Stimulated activated CD8-positive, alpha-beta memory T cell treated with anti-CD3 and anti-CD28 coated beads, Interleukin-12 subunit alpha, Interleukin-12 subunit beta, amount 100 ng/mL, for 1 hour (primary cell): ENCODE measurements at places on chromosomes 13 and 19.

- peak; percentile 28 for DNase-seq
These were observed 671 bp downstream of the ZDHHC20 start for GRCh38 chr13:21458451-21458812.

DNA sequence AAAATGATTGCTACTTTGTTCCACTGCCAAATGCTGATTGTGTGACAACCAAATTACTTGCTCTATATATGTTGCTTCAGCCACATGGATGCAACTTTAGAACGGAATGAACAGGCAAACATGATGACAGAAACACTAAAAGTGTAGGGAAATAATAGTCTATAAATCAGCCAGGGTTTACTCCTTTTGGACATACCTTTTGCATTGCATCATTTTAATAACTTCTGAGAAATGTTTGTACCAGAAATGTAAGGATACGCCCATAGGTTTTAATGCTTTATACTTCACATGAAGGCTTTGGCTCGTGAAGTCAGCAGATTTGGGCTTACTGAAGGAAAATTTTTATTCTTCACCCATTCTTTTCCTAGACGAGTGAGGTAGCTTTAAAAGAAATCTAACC is 141.0 kb downstream of the POSTN start:
- no peak for DNase-seq

DNA sequence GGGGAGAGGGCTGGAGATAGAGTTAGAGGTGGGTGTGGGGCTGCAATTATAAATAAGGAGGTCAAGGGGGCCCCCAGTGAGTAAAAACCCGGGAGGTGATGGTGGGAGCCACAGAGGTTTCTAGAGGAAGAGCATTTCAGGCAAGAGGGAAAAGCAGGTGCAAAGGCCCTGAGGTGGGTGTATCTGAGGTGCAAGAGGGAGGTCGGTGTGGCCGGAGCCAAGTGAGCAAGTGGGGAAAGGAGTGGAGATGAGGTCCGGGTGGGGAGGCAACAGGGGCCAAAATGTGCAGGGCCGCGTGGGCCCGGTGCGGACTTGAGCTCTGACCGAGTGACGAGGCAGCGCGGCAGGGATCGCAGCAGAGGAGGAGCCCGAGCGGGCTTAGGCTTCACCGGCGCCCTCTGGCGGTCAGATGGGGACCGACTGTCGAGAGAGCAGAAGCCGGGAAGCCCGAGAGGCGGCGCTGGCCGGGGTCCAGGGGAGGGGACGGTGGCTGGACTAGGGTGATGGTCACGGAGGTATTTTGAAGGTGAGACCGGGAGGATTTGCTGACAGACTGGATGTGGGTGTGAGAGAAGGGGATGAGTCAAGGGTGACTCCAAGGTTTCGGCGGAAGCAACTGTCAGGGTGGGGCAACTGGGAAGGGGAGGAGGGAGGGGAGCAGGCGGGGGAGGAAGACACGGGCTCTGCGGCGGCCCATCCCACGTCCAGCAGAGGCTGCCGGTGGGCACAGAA is 17.7 kb upstream of the SPACA4 start:
- peak; percentile 78 for DNase-seq

DNA sequence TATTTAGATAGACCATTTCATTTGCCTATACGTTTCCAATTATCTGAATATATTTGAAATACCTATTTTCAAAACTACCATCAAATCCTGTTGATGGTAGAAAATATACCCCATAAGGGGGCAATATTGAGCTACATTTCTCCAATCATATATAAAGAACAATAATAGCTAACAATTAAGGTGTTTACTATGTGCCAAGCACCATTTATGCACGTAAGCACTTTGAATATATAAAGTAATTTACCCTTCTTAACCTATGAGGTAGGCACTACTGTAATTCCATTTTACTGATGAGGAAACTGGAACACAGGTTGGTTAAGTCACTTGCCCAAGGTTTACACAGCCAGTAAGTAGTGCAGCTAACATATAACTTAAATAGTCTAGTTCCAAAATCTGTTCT is 79.2 kb downstream of the UBL3 start:
- no peak for DNase-seq

GRCh38 chr19:50723069-50723468 is at the start of gene CLEC11A:
Gene CLEC11A, plus strand, starts transcription at chr19:50723364. Its CDS starts 162 bp downstream, at chr19:50723526.
- no peak for DNase-seq

GRCh38 chr19:3285647-3286176 is 61.3 kb downstream of the CELF5 start:
- DNase-seq, result no peak

DNA sequence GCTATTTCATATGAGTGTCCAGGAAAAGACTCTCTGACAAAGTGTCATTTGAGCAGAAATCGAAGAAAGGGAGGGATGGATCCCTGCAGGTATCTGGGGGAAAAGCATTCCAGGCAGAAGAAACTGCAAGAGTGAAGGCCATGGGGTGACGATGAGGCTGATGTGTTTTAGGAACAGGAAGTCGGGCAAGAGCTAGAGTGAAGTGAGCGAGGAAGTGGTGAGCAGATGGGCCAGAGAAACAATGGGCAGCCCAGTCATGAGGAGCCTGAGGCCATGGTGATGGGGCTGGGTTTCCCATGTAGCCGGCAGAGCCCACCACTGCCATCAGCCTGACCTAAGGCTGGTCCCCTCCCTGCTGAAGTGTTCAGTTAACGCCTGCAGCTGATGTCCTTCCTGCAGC is 150.2 kb downstream of the TNFSF13B start:
- no peak for DNase-seq

DNA sequence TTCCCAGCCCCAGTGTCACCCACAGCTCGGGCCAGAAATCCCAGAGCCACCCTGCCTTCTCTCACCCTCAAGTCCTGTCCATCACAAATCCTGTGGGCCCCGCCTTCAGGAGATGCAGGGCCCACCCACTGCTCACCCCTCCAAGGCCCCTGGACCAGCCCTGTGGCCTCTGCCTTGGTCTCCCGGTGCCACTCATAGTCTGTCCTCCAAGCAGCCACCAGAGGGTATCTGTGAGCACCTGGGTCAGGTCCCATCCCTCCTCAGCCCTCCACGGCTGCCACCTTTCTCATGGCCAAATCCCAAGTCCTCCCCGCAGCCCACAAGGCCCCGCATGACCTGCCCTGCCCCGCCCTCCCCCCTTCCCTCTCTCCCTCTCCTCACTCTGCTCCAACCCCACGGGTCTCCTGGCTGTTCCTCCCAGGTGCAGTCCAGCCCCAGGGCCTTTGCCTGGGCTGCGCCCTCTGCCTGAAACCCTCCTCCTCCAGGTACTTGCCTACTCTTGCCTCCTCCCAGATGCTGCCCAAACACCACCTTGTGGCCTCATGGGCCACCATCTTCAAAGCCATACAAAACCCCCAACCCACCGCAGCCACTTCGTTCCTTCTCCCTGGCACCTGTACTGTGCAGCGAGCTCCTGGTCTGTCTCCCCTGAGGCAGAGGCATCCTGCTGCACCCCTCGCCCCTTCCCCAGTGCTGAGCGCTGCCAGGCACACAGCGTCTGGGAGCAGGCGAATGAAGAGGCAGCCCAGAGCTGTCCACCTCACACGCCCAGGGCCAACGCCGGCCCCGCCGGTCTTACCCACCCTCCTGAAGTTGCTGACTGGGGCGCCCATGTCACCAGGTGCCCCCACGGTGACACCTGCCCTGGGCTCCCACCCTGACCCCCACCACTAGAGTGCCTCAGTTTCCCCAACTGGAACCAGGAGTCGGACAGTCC is 13.2 kb upstream of the UQCR11 start:
- no peak for DNase-seq

- no peak for DNase-seq
These were observed at the start of gene TRPM4 for GRCh38 chr19:49157445-49158224. Gene TRPM4, plus strand, starts transcription at chr19:49157792. Its CDS starts 75 bp downstream, at chr19:49157867.

- no peak for DNase-seq
These were observed 65.7 kb downstream of the SPACA7 start for GRCh38 chr13:112441779-112442310.

- DNase-seq, result no peak
These were observed 21.6 kb downstream of the SERPINE3 start for GRCh38 chr13:51361106-51361505.

GRCh38 chr19:55454787-55455243 is 6.6 kb downstream of the ISOC2 start:
- DNase-seq, result no peak

DNA sequence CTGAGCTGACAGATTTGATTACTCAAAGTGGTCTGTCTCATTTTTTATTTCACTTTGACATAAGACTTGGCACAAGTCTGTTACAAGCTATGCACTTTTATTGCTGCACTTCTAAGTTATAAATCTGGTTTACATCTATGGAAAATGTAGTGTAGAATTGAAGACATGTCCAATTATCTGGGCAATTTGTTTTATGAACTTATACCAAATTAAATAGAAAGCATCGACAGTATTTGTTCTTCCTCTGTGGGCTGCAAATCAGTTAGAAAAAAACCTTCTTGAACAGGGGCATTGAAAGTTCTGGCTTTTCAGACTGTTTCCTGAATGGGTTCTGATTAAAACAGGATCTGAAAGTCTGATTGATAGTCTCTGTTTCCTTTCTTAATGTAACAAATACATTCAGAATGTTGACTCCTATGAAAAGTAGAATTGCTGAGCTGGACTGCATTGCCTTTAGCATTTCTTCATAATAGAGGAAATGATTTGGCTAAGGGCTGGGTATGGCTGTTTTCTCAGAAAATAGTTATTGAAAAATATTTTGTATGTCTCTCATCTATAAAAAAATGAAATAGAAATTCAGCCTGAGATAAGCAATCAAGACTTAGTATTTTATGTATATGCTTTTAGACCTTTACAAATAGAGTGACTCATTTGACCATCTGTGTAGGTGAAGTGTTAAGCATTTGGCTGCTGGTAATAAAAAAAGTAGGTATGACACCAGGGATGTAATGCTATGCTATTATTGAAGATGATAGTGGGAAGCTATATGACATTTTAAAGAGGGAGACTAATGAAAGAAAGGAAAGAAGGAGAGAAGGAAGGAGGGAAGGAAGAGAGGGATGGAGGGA is 210.9 kb upstream of the SPRY2 start:
- DNase-seq, result no peak

DNA sequence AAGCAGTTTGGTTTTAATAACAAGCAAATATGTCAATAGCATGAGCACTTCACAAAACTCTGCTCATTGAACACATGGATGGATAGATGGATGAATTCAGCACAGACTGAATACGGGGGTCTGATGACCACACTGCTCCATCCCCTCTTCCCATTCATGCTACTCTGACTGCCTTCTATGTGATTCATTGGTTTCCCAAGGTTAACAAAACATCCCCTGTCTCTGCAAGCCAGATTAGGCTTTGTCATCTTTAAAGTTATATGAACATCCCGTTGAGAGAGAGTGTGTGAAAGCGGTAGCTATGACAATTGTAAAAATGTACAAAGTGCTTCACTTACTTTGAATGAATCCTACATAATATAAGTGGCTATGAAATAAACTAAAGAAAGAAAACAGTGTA is 252.5 kb downstream of the OXGR1 start:
- no peak for DNase-seq

- DNase-seq, result no peak
These were observed 15.3 kb upstream of the ERICH6B start for GRCh38 chr13:45630791-45631190.

DNA sequence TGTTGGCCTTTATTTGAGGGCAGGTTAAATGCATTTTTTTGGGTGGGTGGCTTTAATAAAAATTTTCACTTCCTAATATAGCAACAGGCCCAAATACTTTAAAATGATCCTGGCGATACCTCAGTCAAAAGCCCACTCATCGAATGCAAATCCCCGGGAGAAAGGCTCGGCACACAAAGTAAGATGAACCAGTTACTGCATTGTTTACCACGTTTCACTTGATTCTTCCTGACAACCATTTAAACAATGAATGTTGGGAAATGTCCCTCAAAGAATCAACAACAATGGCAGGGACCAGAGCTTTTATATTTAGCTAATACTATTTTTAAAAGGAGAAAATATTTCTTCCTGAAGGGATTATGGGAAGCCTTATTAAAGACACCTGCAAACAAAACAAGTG is 187.7 kb downstream of the ABCC4 start:
- no peak for DNase-seq

GRCh38 chr13:112447761-112448603 is 71.8 kb downstream of the SPACA7 start:
- no peak for DNase-seq

DNA sequence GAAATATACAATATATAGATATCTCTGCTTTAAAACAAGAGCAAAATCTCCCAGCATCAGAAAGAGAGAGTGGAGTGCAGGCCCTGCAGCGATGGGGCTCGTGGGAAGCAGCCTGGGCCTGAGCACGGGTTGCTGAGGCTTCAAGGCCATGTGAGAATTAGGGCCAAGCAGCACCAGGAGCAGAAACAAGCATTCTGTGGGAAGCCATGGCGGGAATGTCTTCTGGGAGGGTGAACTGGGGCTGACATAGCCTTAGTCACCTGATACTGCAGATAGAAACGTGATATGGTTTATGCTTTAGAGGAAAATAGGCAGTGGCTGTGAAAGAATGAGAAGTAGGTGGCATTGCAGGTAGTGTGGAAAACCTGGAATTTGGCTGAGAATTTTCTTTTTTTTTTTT is 472.3 kb downstream of the IRS2 start:
- DNase-seq, result no peak

DNA sequence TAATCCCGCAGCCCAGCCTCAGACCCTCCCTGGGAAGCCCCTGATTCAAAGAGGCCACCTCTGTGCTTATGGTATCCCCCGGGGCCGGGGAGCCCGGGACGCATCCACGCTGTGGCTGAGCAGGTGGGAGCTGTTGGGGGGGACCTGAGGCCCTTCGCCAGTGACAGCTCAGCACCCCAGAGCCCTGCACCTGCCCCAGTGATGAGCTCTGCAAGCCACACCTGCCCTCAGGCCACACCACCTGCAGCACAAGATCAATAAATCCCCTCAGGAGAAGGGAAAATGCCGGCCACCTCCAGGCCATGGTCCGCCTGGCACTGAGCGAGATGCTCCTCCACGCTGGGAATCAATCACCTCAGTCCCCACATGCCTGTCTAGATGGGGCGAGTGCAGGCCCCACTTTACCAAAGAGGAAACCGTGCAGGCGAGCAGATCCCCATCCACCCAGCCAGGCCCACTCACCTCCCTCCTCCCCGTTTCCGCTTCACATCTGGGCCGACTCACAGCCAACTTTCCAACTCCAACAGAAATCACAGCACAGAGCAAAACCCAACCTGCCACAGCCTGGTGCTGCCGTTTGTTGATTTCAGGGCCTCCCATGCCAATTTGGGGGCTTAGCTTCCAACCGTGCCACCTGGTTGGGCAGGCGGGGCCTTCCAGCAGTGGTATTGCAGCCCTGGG is 12.8 kb downstream of the MOB3A start:
- peak; percentile 61 for DNase-seq

DNA sequence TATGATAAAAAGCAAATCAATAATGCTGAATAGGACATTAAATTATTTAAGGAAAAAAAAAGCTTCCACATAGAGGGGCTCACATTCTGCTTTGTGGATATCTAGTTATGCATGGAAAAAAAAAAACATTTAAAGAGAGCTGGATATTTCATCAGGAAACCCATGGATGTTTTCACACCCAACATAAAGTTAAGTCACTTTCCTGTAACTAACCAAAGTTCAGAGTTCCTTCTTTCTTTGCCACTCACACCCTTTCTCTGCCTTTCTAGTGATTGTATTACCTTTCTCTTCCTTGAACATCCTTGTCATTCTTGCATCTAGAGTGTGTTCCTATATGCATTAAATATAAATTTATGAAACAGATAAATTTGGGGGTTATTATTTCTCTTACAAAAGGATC is 47.2 kb downstream of the RFXAP start:
- DNase-seq, result no peak
